ENCODE measurements at places on chromosomes 3 and 15.

DNA sequence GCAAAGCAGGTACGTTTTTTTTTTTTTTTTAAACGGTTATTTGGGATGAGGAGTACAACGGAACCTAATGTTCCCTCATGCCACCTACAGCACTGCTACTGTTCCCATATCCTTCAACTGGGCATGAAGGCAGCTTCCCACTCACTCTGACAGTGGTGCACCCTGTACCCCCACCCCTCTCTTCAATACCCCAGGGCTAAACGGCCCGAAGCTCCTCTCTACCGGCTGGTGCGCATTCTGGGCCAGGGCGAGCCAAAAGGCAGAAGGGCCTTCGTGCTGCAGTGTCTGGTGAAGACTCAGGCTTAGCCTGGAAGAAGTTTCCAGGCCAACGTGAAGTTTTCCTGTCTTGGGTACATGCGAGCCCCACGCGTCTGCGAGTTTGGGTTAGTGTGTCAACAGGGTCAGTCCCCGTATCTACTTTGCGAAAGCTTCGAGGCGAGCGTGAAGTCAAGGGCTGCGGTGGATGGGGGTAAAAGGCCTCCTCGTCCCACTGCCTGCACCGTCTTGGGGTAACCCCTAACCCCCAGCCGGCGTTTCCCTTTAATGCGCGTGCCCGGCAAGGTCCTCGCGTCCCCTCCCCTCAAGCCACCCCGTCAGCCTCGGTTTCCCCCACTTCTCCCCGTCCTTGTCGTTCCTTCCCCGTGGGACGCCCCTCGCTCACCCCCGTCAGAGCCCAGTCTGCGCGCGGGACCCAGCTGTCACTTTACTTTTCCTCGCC lies 765 bp upstream of the UBE2E2 start:
- peak; percentile 2 for DNase-seq

DNA sequence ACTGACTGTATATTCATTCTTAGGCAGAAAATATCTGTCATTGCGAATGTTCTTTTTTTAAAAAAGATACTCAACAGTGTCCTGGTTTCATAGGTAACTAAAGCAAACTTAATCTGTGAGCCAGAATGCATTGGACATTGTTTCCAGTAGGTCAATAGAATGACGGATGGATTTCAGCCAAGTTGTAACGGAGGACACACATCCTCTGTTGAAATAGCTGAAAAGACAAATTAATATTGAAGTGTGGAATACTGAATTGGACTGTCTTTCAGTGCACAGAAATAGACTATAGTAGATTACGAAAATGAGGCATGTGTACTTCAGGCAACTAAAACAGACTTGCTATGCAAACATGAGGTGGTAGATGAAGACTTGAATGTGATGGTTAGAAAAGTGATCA lies 461.6 kb downstream of the WDR72 start:
- no peak for DNase-seq

DNA sequence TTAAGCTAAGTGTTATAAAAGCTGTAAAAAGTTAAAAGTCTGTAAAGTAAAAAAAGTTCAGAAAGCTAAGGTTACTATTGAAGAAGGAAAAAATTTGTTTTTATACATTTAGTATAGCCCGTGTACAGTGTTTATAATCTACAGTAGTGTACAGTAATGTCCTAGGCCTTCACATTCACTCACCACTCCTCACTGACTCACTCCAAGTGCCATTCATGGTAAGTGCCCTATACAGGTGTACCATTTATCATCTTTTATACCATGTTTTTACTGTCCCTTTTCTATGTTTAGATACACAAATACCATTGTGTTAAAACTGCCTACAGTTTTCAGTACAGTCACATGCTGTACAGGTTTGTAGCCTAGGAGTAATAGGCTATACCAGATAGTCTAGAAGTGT lies 8.8 kb downstream of the CCDC71 start:
- no peak for DNase-seq

DNA sequence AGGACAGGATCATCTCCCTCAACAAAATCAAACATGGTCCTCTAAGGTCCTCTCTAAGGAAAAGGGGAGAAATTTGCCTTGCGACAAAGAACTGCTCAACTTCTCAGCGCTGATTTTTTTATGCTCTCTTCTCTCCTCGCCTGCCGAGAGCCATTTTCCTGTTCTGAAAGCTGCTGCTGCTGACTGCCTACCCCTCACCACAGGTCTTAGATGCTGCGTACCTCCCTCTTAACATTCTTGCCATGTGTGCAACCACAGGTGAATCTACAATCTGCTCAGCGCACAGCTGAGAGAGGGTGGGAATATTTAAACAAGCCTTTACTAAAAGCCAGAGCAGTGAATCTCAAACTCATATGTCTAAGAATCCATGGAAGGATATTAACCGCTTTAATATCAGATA lies 210.7 kb downstream of the SSR3 start:
- no peak for DNase-seq

DNA sequence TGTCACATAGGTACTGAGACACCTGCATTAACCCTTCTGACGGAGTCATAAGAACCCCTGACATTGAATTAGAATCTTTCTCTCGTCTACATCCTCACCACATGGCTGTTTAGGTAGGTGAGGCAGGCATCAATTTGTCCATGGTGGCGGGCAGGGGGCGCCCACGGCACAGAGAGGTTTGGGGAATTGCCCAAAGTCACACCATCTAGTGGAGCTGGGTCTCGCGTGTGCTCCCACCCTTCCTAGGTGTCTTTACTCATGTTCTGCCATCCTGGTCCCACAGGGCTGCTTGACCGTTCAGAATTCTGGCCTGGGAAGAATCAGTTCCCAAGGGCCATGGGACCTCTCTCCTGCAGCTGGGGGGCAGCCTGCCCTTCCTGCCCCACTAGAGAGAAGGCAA lies 14.7 kb upstream of the DLL4 start:
- DNase-seq = no peak

DNA sequence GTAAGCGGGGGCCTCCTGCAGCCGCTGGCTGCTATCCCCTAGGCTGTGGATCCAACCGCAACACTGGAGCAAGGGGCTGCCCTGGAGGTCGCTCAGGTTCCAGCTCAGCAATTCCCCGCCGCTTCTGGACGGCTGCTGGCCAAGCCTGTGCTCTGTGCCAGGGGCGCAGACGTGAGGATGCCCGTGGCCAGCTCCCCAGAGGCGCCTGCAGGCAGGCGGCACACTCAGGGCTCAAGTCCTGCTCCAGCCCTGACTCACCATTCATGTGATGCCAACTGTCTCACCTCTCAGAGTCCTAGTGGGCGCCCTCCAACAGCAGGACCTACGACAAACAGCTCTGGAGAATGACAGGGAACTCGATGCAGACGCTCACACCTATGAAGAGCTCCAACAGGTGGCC lies 31.6 kb downstream of the KLHL25 start:
- no peak for DNase-seq

GRCh38 chr15:64267331-64267973 lies 88.5 kb downstream of the CSNK1G1 start:
- DNase-seq = no peak

- no peak for DNase-seq
Observed at GRCh38 chr3:69409011-69409410, 23.1 kb upstream of the FRMD4B start.

DNA sequence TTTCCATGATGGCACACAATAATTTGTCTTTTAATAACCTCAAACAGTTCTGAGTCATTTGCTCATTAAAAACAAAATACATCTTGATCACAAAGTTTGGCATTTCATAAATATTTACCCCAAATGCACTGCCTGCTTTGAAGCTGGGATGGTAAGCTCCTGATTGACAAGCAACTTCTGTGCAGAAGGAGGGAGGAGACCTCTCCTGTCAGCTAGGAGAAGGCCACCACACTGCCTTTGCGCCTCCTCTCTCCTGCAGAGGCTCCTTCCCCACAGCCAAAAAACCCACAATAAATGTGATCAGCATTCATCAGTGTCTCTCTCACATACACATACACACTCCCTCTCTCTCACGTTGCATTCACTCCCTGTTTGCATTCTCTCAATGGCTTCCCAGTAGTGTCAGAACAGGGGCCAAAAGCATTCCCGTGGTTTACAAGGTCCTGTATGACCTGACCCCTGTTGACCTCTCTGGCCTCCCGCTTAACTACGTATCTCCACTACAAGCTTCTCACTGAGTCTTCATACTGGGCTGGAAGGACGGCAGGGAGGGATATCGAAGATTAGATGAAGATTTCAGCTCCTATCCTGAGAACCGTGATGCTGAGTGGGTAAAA lies 216.4 kb downstream of the FOXP1 start:
- no peak for DNase-seq

GRCh38 chr3:169554611-169555010 lies 108.9 kb downstream of the MECOM start:
- DNase-seq = no peak

DNA sequence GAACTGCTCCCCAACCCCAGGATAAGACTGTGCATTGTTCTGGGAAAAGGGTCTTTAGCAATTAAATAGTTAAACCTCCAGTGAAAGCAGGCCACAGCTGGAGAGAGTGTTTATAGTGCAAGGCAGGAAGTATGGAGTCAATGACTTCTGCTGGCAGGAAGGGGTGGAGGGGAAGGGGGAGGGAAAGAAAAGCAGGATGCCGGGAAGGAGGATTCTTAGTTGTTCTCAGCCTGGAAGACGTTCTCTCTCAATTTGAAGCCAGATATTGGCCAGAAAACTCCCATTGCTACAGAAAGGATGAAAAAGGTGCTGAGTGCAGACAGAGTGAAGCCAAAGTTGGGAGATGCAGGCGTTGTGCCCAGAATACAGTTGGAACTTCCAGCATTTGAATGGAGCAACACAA lies 35.7 kb upstream of the ACTL6A start:
- no peak for DNase-seq

GRCh38 chr15:59834528-59834927 lies 145.4 kb upstream of the BNIP2 start:
- DNase-seq = no peak

GRCh38 chr3:17070161-17070959 lies 185.6 kb downstream of the PLCL2 start:
- DNase-seq = no peak

GRCh38 chr3:30511524-30512251 lies 94.7 kb upstream of the TGFBR2 start:
- no peak for DNase-seq

- DNase-seq = no peak
Observed at GRCh38 chr3:146464783-146465182, 4.6 kb downstream of the PLSCR2 start.

- DNase-seq = no peak
Observed at GRCh38 chr15:81308260-81308659, 15.7 kb downstream of the STARD5 start.

DNA sequence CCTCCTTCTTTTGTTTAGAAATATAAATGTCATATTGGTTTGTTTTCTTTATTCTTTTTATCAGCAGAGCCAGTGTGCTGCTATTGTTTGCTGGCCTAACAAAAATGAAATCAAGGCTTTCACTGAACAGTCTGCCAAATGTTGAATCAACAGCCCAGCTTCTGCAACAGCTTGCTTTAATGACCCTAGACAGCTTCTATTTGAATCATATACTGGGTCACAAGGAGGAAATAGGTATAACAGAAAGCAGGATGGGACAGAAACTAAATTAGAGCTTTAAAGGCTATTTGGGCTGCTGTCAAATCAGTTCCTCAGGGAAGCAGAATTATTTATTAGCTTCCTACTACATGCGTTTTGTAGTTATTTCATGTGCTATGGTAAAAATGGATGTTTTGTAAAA lies 12.1 kb upstream of the DNAJC13 start:
- no peak for DNase-seq

DNA sequence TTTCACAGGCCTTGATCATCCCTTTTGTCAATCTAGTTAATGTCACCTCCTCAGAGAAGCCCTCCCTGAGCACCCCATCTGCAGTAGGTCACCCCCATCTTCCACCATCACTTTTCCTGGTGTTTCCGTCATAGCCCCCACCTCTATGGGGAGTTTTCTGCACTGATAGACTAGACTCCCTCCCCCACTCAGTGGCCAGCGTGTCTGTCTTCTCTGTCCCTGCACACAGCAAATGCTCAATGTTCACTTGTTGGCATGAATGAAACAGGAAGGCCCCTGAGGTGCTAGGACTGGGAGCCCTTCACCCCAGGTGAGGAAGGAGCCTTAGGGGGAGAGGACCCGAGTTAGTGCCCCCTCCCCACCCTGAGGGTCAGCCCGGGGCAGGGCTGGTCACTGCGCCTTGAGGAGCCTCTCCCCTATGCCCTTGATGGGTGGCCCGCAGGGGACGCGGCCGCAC lies 15.8 kb upstream of the FANCD2 start:
- no peak for DNase-seq

- DNase-seq = no peak
Observed at GRCh38 chr3:172099495-172099808, 60.1 kb downstream of the FNDC3B start.

GRCh38 chr3:10635446-10636076 lies 130.2 kb upstream of the ATP2B2 start:
- no peak for DNase-seq

GRCh38 chr15:40043927-40044716 lies 5.1 kb upstream of the SRP14 start:
- DNase-seq = peak; percentile 46

DNA sequence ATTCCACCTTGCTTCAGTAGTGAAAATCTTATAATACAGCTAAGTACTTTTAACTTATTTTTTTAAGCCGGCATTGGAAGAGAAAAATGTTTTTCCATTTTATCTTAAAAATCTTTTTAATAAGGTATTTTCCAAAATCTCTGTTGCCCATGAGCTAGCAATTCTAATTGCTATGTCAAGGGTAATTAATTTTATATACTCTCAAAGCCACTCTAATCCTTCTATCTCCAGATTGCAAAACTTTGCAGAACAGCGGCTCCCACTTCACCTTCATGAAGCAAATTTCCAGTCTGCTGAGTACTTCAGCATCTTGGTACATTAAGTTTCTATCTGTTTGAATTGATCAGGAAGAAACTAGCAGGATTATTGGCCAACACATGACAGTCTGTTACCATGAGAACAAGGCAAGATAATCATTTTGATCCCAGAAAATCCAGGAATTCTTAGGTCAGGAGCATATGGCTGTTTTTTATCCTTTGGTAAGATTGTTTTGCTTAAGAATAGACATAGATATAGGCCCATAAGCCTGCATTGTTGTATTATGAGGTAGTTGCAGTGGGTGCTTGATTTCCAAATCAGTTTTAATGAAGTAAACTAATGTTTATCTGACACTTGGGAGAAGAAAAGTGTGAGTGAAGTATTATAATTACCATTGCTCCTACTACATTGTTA lies 6.0 kb downstream of the TIPARP start:
- DNase-seq = no peak

GRCh38 chr3:16849229-16849628 lies 35.5 kb upstream of the PLCL2 start:
- peak; percentile 40 for DNase-seq

DNA sequence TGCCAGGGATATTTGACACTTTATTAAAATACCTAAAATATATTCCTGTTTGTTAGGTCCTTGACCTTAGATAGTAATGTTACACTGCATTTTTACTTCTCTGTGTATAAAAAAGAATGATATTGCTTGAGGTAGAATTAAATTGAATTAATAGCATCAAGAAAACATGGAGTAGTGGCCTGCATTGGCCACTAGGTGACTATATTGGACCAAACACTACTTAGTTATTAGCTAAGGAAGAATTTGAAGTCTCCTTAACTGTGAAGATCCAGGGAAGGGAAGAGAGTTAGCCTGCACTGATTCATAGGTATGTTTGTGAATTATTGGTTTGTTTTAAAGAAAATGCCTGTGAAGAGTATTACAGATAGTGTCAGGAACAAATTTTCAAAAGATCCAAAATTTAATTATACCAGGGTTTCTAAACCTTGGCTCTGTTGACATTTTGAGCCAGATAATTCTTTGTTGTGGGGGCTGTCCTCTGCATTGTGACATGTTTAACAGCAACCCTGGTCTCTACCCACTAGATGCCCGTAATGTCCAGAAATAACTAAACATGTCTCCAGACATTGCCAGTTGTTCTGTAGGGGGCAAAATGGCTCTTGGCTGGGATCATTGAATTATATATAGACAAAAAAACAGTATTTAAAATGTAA lies 103.6 kb upstream of the THSD4 start:
- DNase-seq = no peak
